ENCODE measurements at places on chromosomes 1 and 21.

DNA sequence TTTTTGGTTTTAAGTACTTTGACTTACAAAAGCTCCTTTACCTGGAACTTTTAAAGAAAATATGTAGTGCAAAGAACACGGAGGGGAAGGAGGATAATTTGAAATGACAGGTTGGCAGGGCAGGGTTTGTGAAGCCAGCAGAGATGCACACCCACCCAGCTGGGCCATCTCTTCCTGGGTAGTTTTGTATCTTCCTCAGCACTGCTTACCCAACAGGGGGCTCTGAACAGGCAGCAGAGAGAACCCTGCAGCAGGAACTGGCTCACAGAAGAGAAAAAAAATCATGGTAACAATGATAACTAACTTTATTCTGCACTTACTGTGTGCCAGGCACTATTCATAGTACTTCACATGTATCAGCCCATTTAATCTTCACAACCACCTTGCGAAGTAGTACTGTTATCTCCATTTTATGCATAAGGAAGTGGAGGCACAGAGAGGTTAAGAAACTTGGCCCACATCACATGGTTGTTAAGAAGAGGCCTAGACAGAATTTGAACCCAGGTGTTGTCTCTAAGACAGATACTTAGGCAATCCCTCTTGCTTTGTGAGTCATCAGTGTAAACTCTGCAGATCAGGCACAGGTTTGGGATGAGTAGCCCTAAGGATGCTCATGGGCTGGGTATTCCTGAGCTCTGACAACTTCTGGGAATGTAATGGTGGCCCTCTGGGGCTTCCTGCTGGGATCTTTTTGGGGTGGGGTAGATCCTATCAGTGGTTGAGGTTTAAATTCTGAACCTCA is 60.8 kb downstream of the ELK4 start:
- DNase-seq = no peak

DNA sequence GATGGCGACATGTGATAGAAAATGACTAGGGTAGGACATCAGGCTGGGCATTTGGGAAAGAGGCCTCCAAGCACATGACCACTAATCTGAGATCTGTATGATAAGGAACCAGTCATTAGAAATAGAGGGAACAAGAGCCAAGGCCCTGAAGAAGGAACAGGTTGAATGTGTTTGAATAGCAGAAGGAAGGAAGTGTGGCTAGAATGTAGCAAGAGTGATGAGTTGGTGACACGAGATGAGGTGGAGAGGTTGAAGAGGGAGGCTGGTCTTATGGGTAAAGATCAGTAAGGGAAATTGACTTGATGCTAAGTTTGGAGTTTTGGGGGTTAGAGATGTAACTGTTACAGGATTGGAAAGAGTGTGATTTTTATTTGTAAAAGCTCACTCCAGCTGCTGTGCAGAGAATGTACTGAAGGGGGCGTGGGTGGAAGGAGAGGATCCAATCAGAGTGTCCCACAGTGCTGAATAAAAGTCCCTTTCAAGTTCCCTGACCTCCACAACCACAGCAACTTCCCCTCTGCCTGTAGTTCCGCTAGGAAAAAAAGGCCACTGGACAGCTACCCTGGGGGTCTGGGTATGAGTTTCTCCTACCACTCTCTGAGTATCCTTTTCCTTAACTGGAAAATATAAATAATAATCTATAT is 295.0 kb downstream of the OMA1 start:
- no peak for DNase-seq

GRCh38 chr1:16903054-16903453 is 7.3 kb downstream of the RNU1-2 start:
- no peak for DNase-seq

DNA sequence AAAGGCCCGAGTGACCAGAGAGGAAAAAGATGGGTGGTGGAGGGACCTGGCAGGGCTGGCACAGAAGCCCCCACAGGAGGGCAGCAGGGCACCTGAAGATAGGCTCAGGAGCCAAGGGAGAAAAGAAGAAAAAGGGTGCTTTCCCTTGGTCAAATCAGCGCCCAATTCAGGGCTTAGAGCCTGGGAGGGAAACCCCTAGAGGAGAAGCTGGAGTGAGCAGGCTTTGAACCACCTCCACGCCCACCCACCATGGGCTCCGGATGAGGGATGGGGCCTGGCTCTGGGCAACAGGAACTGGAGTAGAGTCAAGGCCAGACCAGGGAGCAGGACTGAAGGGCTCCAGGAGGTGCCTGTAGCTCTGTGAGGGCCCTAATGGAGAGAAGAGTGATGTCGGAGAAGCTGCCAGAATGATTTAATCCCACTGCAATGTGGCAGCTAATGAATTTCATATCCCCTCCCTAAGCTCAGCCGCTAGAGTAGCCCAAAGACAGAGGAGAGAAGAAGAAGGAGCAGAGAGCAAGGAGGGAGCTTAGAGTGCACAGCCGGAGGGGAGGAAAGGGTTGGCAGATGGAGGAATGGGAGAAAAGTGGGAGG is 12.0 kb upstream of the PRELP start:
- DNase-seq = peak; percentile 62

DNA sequence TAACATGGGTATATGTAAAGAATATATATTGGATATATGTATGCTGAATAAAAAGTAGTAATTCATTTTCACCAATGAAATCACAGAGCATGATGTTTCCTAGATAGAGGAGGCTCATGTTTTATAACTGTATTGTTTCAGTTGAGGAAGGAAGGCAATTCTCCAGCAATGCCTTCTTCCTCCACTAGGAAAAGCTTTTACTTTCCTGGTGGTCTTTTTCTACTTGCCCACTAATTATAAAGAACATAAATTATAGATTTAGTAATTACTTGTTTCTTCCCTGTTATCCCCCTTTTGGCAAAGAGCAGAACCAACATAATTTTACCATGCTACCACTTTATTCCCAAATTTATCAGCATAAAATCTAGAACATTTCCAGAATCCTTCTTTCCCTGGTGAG is 159.0 kb downstream of the PLA2G4A start:
- DNase-seq = no peak

DNA sequence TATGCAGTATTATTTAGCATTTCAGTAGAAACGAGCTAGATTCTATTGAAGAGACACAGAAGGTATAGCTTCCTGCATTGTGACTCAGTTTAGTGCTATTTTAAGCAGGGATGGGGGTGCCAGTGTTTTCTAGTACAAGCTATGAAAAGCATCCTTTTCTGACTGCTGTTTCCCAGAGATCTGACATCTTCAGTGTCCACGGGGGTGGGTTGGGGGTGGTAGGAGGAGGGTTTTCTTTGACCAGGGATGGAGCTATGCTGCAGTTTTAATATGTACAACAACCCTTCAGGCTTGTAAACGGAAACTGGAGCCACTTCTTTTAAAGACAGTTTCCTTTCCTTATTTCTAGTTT is 2.7 kb upstream of the NEGR1 start:
- DNase-seq = no peak

GRCh38 chr1:59879996-59880505 is 46.5 kb downstream of the CYP2J2 start:
- no peak for DNase-seq

DNA sequence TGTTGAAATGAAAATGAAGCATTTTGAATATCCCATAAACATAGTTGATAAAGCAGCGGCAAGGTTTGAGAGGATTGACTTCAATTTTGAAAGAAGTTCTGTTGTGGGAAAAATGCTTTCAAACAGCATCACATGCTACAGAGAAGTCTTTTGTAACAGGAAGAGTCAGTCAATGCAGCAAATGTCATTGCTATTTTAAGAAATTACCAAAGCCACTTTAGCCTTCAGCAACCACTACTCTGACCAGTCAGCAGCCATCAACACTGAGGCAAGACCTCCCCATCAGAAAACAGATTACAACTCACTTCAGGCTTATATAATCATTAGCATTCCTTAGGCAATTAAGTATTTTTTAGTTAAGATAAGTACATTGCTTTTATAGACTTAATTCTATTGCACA is 33.8 kb upstream of the FCRL3 start:
- no peak for DNase-seq

- DNase-seq = no peak
Observed at GRCh38 chr1:4755301-4755845, 101.0 kb downstream of the AJAP1 start.

- peak; percentile 54 for DNase-seq
Observed at GRCh38 chr1:29392486-29393450, 156.4 kb downstream of the PTPRU start.

DNA sequence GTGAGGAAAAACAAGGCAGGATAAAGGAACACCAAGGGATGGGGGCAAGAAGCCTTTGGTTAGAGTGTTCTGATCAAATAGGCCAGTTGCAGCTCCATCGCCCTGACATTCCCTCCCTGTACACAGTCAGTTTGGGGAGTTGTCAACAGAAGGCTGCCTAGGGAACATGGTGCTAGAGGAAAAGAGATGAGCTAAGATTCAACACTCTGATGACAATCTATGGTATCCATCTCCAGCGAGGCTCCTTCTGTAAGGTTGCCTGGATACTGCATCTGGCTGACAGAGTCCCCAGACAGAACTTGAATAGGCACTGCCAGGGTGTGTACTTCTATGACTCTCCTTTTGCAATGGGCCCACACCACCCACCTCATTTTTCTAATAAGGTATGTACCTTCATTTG is 11.2 kb upstream of the SLAMF9 start:
- no peak for DNase-seq

DNA sequence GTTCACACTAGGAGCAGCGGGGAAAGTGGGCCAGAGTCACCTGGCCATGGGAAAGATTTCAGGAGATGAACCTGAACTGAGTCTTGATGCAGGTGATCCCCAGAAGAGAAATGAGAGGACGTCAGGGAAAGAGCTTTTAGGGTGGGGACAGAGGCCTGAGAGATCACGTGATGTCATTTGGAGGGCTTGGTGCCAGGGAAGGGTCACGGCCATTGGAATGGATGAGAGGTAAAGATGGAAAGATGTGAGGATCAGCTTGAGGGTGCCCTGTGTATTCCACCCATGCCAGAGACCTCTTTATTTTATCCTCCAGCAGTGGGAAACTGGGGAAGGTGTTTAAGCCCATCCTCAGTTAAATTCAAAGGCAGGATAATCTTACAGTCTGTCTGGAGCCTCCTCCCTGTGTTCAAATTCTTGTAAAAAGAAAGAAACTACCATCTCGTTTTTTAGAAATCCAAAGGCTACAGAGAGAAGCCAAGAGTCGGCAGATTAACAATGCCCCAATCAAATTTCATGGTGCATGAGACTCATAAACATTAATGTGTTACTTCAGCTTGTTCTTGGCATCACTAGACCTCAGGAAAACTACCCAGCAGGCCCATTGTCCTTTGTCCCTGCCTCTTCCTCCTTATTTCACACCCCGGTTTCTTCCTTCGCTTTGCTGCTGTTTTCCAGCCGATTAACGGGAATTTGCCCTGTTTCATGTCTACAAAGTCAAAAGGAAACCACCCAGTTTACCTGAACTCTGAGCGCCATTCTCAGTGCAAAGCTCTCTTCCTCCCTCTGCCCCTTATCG is 93.1 kb upstream of the LRRC8D start:
- no peak for DNase-seq

DNA sequence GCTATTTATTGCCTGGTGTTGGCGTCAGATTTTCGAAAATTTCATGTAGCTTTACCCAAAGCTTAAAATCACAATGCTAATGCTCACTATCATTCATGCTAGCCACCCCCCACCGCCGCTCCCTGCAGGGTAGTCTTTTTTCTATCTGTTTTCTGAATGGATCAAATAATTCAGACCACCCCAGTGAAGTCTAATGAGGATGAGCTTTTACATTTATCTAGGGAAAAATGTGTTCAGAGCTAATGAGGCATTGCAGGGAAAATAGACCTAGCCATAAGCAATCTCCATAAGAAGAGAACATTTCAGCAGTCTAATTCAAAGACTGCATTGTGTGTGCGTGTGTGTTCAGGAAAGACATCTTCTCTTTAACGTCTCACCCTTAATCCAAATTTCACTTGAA is 533.0 kb upstream of the PRMT6 start:
- DNase-seq = no peak

- DNase-seq = no peak
Observed at GRCh38 chr1:157624471-157624870, 26.6 kb upstream of the FCRL4 start.

DNA sequence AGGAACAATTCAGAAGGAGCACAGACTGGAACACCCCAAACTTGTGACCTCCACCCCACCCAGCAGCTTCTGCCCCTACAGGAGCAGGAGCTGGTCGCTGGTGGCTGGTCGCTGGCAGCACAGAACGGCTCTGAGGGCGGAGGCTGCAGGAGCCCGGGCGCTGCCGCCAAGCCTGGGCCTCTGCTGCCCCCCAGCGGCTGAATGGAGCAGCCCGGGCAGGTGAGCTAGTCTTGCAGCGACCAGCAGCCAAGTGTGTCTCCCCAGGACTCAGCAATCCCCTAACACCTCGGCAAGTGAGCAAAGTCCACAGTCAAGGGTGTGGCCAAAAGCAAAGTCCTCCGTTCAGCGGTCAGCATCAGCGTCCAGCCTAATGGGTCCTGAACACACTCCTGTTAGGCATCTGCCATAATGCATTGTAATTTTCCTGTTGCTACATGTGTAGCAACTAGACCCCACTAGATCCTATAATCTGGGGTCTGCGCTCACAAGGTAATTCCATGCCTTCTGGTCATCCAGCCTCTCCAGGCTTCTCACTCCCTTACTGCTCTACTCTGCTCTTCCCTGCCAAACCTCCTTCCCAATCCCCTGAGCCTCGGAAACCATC is 12.1 kb upstream of the GJB5 start:
- peak; percentile 92 for DNase-seq

- DNase-seq = no peak
Observed at GRCh38 chr1:95246511-95246910, 12.5 kb downstream of the RWDD3 start.

DNA sequence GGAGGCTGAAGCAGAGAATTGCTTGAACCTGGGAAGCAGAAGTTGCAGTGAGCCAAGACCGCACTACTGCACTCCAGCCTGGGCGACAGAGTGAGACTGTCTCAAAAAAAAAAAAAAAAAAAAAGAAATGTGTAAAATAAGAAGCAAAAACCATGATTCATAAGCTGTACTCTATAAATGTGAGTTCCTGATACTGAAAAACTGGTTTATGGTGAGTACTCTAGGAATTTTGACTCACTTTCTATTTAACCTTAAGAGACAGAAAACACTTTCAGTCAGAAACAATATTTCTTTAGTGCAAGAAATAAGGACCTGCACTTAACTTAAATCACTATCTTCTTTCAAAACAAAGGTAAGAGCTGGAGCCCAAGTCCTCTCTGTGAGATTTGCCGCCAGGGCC is 19.9 kb upstream of the POU2F1 start:
- no peak for DNase-seq

DNA sequence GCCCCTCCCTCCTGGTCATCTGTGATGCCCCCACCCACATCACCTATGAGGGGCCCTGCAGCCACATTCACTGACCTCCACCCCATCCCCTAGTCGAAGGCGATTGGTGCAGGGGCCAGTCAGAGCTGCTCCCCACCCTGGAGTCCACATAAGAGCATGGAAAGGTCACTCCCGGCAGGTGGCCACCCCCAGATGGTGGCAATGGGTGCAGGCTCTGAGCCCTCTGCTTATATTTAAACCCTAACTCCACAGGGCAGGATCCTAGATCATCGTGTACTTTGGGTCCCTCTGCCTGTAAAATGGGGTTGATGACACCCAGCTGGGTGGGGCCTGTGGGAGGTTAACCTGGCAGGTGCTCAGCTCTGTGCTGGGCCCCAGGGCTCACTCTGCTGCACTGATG is 186.8 kb upstream of the C1orf174 start:
- no peak for DNase-seq
